ENCODE measurements at places on chromosomes 4 and X.

- DNase-seq: no peak
These were observed 29.1 kb downstream of the MAGED1 start for GRCh38 chrX:51922561-51922960.

- DNase-seq: no peak
These were observed 26.2 kb downstream of the DLG3 start for GRCh38 chrX:70470850-70471289.

DNA sequence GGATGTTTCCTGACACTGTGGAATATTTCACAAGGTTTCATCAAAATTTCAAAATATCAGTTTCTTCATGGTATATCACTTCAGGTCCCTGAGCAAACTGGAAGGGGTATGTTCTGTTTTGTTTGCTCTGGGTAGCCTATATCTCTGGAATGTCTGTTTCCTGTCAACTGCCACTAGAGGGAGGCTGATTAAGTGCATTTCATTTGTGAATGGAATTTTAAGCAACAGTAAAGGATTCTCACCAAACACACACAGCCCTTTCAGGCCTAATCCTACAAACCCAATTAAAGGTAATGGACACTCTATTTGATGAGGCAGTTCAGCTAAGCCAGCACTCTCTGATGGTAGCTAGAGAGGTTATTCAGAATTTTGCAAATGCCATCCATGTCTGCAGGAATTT, 307.1 kb downstream of the TEX13A start:
- no peak for DNase-seq

GRCh38 chrX:17042037-17042436, 95.6 kb downstream of the REPS2 start:
- DNase-seq: no peak

DNA sequence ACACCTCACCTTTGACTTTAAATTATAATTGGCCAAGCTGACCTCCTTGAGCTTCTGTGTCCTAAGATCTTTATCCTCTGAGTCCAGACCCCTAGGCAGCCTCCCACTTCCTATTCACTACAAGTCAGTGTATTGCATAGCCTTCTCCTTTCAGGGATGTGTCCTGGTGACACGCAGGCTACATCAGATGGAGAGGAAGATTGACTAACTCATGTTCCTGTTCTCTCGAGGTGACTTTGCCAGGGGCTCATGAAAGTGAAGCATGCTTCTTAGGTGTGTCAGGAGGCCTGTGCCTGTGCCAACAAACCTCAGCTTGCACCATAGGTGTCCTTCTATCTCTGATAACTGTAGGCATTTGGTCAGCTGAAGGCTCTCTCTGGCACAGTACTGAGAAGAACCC, 195.7 kb upstream of the HS3ST1 start:
- no peak for DNase-seq

DNA sequence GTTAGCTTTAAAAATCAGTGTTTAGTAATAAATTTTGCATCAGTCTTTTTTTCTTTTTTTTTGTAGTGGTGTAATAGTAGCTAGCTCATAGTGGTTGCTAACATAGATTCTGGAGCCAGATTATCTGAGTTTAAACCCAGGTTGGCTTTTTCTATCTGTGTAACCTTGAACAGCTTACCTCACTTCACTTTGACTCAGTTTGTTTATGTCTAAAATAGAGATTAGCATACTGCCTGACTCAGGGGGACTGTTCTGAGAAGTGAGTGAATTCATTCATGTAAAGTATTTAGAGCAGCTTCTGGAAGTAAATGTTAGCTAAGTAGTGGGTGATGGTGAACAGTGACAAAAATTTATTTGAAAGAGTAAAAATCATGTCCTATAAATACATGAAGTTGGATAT, 32.9 kb downstream of the CPEB2 start:
- no peak for DNase-seq

GRCh38 chrX:70196961-70197720, 19.9 kb downstream of the DGAT2L6 start:
- DNase-seq: peak; percentile 44

GRCh38 chr4:24777536-24778463, 17.6 kb upstream of the SOD3 start:
- DNase-seq: no peak

- DNase-seq: no peak
These were observed 50.7 kb downstream of the MAP7D3 start for GRCh38 chrX:136200466-136200865.

DNA sequence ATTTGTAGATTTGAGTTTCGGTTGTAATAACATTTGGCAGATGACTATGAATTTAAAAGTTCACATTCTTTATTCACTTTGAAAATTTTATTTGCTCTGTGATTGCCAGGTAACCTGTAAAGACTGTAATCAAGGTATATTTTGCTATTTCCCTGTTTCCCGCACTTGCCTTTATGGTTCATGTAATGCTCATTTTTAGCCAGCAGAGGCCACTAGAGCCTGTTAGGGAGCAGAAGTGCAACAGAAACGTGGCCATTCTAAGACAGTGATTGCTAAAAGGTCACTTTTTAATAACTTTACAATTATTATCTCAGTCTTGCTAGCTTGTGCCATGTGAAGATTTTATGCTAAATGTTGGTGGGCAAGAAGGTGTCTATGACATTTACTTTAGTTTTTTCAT, 12.4 kb downstream of the YIPF6 start:
- no peak for DNase-seq

DNA sequence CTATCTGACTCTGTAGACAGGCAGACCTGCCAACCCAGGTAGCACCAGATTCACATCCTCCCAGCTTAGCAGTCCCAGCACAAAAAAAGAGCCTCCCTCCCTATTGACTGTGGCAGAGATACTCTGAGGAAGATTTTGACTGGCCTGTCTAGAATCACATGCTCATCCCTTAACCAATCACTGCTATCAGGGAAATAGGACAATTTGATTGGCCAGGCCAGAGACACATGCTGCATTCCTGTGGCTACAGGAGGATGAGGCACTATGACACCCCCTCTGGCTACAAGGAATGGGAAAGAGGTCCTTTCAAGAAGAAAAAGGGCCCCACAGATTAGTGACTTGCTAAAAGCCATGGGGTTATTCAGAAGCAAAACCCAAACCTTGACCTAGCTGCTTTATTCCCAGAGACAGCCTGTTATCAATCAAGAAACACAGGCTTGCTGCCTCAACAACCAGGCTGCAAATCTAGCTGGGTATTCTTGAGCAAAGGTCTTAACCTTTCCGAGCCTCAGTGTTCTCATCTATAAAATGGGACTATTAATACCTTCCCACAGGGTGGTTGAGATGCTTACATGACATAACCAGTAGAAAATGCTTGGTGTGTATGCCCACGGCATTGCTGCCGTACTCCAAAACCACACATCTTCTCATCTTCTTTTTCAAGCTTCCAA, 147.6 kb downstream of the BCOR start:
- no peak for DNase-seq

GRCh38 chr4:100511896-100512295, 5.9 kb downstream of the EMCN start:
- DNase-seq: no peak

DNA sequence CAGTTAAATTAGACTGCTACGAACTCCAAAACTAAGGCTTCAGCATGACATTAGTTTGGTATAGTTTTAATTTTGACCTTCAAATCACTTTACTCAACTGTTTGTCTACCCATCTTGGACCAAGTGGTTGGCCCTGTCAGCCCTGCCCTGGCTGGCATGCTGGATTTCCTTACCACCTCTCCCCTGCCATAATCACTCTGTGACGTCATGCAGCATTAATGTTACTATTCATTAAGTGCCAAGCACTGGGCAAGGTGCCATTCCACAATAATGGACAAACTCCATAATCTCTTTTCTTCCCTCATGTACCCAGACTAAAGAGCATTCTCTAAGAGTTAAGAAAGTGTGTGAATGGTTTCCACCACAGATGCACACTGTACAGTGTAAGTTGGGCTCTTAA, 277.0 kb upstream of the INTU start:
- no peak for DNase-seq

DNA sequence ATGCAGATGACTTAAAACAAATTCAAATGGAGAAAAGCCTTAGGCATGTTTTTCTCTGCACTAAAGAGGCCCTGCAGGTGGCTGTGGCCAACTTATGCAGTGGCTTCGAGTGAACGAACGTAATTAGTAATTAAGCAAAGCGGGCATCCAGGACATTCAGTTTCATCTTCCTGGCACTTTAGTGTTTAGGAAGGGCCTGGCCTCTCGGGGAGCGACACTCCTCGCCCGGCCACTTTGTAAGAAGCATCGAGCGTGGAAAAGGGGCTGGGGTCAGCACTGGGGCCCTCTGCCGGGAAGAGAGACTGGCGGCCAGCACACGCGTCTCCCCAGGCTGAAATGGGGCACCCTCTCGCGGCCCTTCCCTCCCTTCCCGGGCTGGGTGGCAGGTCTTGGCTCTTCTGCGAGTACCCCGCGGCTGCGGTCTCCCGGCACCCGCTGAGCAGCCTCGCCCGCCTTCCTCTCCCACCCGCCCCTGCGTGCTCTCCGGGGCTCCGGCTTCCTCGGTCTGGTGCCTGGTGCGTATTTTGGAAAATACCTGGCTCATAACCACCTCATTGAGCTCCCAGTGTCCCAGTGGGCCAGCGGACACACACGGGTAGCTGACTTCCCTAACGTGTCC, 677 bp upstream of the CYP4V2 start:
- DNase-seq: peak; percentile 32

GRCh38 chr4:164756686-164757085, 2.8 kb downstream of the SMIM31 start:
- DNase-seq: no peak

DNA sequence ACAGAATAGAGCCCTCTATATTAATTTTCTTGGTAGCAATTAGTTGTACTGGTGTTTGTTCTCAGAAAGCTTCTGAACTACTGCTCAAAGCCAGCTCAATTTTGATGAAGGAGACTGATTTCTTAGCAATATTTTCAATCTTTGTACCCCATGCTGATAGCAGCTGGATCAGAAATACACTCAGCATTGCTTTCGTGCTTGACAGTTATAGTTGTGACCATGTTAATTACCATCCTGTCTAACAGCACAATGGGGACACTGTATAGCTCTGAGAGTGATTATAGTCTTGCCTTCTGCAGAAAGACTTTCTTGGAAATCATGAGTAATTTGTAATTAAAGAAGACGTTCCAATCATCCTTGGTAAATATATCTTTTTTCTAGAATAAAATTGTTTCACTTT, 79.7 kb upstream of the GNPDA2 start:
- DNase-seq: no peak

GRCh38 chrX:106718709-106719108, 7.8 kb upstream of the RNF128 start:
- DNase-seq: no peak

DNA sequence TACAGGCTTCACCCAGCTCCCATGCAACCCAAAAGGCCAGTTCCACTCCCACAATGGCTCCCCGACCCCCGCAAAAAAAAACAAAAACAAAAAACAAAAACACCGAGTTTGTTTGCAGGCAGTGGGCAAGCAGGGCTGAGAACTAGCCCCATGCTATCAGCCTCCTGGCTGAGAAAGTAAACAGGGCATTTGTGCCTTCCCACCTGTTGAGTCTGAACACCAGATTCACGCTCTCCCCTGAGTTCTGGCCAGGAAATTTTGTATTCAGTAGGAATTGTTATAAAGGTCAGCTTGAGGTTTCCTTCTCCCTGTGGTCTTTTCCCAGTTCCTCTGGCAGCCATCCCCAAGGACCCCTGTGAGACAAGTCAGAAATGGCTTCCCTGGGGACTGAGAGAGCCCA, 1066.5 kb downstream of the GLUD2 start:
- no peak for DNase-seq

GRCh38 chrX:13014111-13015096, 30.0 kb downstream of the FAM9C start:
- DNase-seq: no peak

GRCh38 chr4:154010371-154010770, 221.5 kb upstream of the SFRP2 start:
- no peak for DNase-seq

DNA sequence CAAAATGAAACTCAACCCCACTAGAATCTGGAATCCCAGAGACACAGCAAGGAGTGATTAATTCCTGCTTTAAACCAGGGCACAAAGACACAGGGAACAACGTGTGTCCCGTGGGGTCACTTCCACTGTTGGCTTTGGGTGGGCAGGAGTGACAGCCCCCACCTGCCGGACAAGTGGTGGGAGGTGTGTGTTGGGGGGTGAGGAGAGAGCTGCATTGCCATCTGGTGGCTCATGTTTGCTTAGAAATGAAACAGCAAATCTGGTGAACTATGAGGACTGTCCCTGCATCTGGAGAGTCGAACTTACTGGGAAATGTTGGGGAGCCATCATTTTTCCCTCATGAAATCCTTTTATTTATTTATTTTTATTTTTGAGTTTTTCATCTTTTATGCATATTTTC, 75.9 kb upstream of the AFAP1 start:
- DNase-seq: no peak

- no peak for DNase-seq
These were observed 185.3 kb upstream of the WDFY3 start for GRCh38 chr4:85151786-85152185.

GRCh38 chr4:71599578-71599977, 184.3 kb downstream of the GC start:
- no peak for DNase-seq

DNA sequence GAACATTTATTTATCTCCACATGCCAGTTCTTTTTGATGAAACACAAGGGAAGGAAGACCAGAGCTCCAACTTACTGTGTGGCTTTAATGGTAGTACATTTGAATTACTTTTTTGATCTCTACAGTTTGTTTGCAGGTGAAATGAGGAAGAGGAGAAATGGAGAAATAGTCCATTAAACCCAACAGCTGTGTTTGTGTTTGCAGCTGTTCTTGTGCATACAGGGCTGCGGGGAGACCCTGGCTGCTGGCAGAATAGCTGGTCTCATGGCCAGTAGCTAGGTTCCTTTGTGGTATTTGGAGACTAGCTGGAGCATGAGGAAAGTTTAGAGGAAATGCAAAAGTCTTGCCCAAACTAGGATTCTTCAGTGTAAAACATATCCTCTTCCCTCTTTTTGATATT, 374.8 kb downstream of the GPAT3 start:
- DNase-seq: no peak

DNA sequence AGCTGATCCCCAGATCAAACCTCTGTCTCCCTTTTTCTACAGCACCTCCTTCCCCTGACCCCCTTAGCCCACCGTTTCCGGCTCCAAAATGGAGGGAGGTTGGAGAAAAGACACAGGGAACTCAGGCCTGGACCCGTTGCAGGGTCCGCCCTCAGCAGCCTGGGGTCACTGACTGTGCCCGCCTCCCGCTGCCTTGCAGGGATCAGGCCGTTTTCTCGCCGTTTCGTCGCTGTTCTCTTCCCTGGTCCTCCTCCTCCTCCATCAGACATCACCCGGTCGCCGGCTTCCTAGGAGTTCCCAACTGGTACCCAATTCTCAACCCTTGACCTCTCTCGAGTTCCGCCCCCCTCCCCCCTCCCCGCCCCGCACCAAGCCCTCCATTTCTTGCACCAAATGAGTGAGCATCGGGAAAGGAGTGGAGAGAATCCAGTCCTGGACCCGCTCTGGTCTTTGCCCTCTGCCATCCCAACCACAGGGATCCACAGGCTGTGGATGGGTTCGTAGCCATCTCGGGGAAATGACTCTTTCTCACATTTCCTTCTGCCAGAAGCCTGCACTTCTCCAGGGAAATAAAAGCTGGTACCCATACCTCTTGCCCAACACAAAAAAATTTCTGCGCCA, 493 bp downstream of the TCEAL5 start:
- no peak for DNase-seq
